Muscle of arm (tissue), 14 donors: ENCODE measurements at places on chromosomes 6 and 20. TPM values are rescaled to one million over a fixed set of nuclear protein-coding genes. Genes with fewer than 3 reads are reported as not detected.

The NHLRC1 gene
- polyA plus RNA-seq, result 2.0 TPM

The ANGPT4 gene
- polyA plus RNA-seq, result 0.17 TPM

The RAB23 gene
- polyA plus RNA-seq, result 18.1 TPM

The PTPRT gene
- not detected for polyA plus RNA-seq

The LRRC73 gene
- not detected for polyA plus RNA-seq

The FAM217A gene
- 0.63 TPM for polyA plus RNA-seq

The THBS2 gene
- polyA plus RNA-seq, result 35.2 TPM

The WFDC12 gene
- polyA plus RNA-seq, result not detected

The RFX6 gene
- not detected for polyA plus RNA-seq

The AK9 gene
- polyA plus RNA-seq, result 7.8 TPM

The C20orf144 gene
- polyA plus RNA-seq, result 0.18 TPM

The NFKBIE gene
- polyA plus RNA-seq, result 4.2 TPM

The SCRT2 gene
- polyA plus RNA-seq, result not detected

The ULBP1 gene
- 0.79 TPM for polyA plus RNA-seq

The FAM110A gene
- polyA plus RNA-seq, result 9.6 TPM

The BPIFB2 gene
- not detected for polyA plus RNA-seq

The GLP1R gene
- polyA plus RNA-seq, result 0.52 TPM

The EYA4 gene
- polyA plus RNA-seq, result 22.2 TPM
